T-cell (primary cell): ENCODE measurements at places on chromosomes 16 and 17.

DNA sequence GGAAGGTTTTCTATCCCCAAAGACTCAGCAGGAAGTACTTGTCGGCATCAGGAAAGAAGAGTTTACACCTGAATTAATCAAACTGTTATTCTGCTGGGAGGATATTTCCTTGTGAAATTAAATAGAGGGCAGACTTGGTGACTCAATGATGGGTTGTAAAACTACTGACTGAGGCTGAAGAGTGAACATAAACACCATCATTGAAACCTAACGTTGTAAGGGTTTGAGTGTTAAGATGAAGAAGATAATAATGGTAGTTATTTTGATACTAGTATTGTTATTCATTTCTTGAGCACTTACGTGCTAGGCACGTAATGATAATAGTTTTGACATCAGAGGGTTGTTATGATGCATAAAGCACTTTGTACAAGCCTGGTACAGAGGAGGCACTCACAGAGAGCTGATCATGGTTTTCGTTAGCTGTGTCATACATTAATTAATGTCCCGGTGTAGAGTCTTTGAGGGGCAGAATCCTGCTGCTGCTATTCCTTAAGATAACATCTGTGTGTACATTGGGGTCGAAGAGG lies 64.2 kb upstream of the CACNG3 start:
- peaks cover 54% of the 10 kb centered on the region for H3K36me3 ChIP-seq
- no peak for DNase-seq
- H3K27me3 ChIP-seq, result no peaks in the 10 kb centered on the region
- peaks cover 6% of the 10 kb centered on the region for H3K4me1 ChIP-seq
- H3K27ac ChIP-seq, result no peak overlapping the region

GRCh38 chr17:65277576-65277975 lies 140.4 kb downstream of the RGS9 start:
- no peaks in the 10 kb centered on the region for H3K4me1 ChIP-seq
- peaks cover 10% of the 10 kb centered on the region for H3K27me3 ChIP-seq
- no peak for DNase-seq
- H3K36me3 ChIP-seq, result no peaks in the 10 kb centered on the region
- H3K4me3 ChIP-seq, result no peak overlapping the region

DNA sequence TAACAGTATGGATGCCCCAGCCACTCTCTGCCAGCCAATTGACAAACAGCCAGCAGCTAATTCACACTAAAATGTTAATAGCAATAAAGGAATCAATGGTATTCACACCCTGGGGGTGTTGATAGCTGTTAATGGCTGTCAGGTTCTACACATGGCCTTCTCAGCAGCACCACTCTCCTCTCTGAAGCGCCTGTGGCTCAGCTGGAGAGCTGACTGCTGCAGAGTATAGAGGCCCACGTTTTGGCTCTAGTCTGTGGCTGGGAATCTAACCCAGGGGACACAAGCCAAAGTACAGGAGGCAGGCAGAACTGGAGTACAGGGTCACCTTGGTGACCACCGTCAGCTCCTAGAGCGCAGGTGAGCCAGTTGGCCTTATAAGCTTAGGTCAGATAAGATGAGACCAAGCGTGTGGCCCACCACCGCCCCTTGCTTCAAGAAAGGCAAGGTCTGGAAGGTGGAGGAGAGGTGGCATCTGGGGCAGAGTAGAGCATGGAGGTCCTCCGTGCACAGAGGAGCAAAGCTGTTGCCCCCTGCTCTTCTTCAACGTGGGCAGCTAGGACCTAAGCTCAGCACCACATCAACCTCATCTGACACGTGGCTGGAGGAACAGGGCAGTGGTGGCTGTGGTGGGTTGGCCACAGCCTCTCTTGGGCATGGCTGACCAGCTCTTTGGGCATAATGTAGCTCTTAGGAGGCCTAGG lies 25.4 kb downstream of the CCR7 start:
- peaks cover 88% of the 10 kb centered on the region for H3K4me1 ChIP-seq
- H3K27me3 ChIP-seq, result peaks cover 2% of the 10 kb centered on the region
- H3K4me3 ChIP-seq, result no peak overlapping the region
- H3K36me3 ChIP-seq, result no peaks in the 10 kb centered on the region

DNA sequence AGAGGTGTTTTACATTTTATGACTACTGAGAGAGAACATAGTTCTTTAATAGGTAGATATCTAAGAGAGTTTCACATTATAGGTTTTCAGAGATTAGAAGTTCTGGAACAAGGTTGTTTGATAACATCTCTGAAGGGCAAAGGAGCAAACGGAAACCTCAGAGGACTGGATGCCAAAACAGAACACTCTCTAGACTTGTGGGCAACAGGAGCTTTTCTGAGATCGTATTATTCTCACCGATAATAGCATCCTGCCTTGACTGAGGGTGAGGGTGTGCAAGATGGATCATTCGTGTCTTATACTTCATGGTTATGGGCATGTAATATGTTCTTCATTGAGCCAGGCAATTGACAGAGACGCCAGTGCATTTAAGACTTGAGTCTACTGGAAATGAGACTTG lies 234.8 kb downstream of the IRX3 start:
- no peak overlapping the region for H3K27ac ChIP-seq
- no peaks in the 10 kb centered on the region for H3K36me3 ChIP-seq
- no peaks in the 10 kb centered on the region for H3K27me3 ChIP-seq
- peaks cover 4% of the 10 kb centered on the region for H3K4me1 ChIP-seq

DNA sequence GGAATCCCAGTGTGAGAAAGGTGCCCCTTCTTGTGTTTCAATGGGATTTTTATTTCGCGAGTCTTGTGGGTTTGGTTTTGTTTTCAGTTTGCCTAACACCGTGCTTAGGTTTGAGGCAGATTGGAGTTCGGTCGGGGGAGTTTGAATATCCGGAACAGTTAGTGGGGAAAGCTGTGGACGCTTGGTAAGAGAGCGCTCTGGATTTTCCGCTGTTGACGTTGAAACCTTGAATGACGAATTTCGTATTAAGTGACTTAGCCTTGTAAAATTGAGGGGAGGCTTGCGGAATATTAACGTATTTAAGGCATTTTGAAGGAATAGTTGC lies 567 bp downstream of the UBB start:
- H3K27me3 ChIP-seq, result no peaks in the 10 kb centered on the region
- DNase-seq, result peak; percentile 23
- H3K4me1 ChIP-seq, result peaks cover 7% of the 10 kb centered on the region
- H3K27ac ChIP-seq, result peak overlapping the region; percentile 95

- no peak overlapping the region for H3K27ac ChIP-seq
- no peak overlapping the region for H3K4me3 ChIP-seq
- no peaks in the 10 kb centered on the region for H3K36me3 ChIP-seq
- no peaks in the 10 kb centered on the region for H3K27me3 ChIP-seq
Measured at GRCh38 chr17:53092072-53092471, 730.7 kb upstream of the KIF2B start.

DNA sequence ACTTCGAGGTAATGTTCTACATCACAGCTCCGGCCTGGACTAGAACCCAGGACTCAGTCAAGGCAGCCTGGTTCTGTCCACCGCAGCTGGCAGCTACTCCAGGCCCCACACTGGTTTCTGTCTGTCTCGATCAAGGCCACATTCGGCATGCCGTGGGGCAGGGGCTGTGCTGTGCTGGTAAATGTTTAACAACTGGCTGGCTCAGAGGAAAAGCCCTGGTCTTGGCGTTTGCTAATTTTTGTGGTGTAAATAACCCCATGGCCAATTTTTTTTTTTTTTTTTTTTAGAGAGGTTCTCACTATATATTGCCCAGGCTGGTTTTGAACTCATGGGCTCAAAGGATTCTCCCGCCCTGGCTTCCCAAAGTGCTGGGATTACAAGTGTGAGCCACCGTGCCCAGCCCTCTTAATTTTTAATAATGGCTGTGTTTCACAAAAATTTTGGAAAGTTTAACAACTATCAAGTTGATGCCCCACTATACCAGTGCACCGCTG lies 328 bp upstream of the DRC7 start:
- DNase-seq, result no peak
- H3K4me1 ChIP-seq, result peaks cover 24% of the 10 kb centered on the region
- no peak overlapping the region for H3K4me3 ChIP-seq
- H3K36me3 ChIP-seq, result no peaks in the 10 kb centered on the region
- H3K27me3 ChIP-seq, result no peaks in the 10 kb centered on the region

DNA sequence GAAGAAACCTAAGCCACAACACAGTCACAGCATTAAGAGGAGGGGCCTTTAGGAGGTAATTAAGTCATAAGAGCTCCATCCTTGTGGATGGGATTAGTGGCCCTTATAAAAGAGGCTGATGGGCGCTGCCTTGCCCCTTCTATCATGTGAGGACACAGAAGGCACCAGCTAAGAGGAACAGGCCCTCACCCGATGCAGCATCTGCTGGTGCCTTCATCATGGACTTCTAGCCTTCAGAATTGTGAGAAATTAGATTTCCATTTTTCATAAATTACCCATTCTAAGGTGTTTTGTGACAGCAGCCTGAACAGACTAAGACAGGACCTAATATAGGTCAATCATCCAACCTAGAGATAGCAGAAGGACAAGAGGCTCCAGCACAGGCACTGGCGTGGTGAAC lies 120.8 kb downstream of the CDYL2 start:
- no peak overlapping the region for H3K4me3 ChIP-seq
- DNase-seq, result no peak
- no peak overlapping the region for H3K27ac ChIP-seq
- H3K27me3 ChIP-seq, result no peaks in the 10 kb centered on the region
- H3K36me3 ChIP-seq, result no peaks in the 10 kb centered on the region

- no peak overlapping the region for H3K27ac ChIP-seq
- no peak for DNase-seq
- no peaks in the 10 kb centered on the region for H3K36me3 ChIP-seq
- no peaks in the 10 kb centered on the region for H3K4me1 ChIP-seq
Measured at GRCh38 chr16:77014441-77014840, 176.5 kb upstream of the MON1B start.

DNA sequence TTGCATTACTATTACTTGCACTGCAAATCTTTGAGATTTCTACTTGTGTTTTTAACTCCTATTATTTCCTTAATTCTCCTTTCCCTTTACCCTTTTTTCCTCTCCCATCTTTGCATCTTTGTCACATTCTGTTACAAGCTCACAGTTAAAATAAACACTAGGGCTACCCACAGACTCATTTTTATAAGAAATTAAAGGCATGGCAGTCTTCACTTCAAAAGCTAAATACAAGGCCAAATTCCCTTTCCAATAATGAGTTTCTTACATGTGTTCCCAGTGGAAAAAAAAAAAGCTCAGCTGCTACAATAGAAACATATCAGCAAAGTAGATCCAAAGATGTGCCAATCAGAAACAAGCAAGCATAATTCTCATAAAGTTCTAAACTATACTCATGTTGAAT lies 3.7 kb upstream of the BRIP1 start:
- no peak overlapping the region for H3K27ac ChIP-seq
- no peaks in the 10 kb centered on the region for H3K36me3 ChIP-seq
- no peak for DNase-seq
- H3K27me3 ChIP-seq, result no peaks in the 10 kb centered on the region
- no peak overlapping the region for H3K4me3 ChIP-seq
